ENCODE measurements at places on chromosomes 11 and 22. TPM values are rescaled to one million over a fixed set of nuclear protein-coding genes. Genes with fewer than 3 reads are reported as not detected.

Gene POU2F3
- total RNA-seq: not detected

Gene MPEG1
- total RNA-seq: not detected

DNA sequence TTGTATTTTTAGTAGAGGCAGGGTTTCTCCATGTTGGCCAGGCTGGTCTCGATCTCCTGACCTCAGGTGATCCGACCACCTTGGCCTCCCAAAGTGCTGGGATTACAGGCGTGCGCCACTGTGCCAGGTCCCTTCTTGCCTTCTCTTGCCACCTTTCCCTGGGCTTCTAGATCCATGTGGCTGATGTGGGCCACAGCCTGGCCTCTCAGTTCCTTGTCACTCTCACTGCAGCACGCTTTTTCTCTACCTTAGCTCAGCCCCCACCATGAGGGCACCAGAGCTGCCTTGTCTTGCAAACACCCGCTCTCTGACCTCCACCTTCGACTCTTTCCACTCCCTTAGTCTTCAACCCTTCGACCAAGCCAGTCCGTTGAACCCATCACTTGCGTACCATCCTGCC is 7.5 kb downstream of the CAPN1 start:
- H3K4me1 ChIP-seq: no peaks in the 10 kb centered on the region
- H3K27ac ChIP-seq: no peak overlapping the region
- peaks cover 81% of the 10 kb centered on the region for H3K36me3 ChIP-seq
- no peak for DNase-seq

DNA sequence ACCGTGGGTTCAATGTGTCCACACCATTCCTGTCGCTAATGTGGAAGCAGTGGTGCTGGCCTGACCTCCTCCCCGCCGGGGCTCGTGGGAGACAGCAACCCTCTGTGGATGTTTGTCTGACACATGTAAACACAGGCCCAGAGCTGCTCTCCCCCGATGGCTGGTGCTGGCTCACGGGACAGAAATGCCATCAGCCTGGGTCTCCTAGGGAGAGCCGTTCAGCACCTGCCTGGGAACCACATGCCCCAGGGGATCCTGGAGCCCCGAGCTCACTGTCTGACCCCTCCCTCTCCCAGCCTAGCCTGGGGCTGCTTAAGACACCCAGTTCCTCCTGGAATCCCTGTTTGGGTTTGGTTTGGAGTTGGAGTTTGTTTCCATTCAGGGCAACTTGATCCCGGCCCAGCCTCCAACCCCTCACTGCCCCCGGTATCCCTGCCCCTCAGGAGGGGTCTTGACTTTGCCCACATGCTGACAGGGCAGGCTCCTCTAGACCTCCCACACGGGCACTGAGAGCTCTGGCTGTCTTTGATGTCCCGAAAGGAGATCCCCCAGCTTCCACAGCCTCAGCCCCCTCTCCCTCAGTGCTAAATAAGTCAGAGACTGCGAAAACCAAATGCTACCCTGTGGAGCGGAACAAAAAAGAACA is 50.9 kb upstream of the WNT11 start:
- no peaks in the 10 kb centered on the region for H3K36me3 ChIP-seq
- no peak for DNase-seq
- no peaks in the 10 kb centered on the region for H3K27me3 ChIP-seq

- no peak for DNase-seq
- H3K27ac ChIP-seq: no peak overlapping the region
- H3K4me3 ChIP-seq: no peak overlapping the region
- H3K4me1 ChIP-seq: no peaks in the 10 kb centered on the region
- H3K27me3 ChIP-seq: no peaks in the 10 kb centered on the region
Observed at GRCh38 chr11:128929468-128929867, 13.2 kb downstream of the TP53AIP1 start.

DNA sequence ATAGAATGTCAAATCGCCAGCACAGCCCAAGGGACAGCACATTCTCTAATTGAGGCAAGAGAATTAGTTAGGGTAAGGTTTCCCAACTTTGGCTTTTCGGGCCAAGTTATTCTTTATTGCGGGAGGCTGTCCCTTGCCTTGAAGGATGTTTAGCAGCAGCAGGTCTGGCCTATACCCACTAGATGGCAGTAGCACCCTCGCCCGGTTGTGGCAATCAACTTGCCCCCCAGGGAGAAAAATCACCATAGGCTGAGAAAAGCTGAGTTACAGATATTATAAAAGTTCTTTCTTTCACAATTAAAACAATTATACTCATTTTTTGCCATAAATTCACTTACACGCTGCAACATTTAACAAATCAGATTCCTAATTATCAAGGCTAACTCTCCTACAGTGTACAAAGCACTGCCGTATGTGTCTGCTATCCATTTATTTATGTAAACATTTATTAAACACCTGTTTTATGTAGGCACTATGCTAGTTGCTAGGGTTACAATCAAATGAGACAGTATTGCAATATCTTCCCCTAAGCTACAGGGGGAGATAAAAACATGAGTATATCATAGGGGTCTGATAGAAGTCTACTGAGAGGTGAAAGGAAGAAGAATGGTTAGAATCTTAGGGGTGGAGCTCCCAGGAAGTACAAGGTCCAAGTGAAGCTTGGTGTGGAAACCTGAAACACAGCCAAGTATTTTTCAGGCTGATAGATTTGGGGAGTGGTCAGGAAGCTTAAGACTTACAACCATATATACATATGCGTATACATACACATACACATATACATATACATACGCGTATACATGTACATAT is 452.3 kb downstream of the RAB38 start:
- H3K36me3 ChIP-seq: no peaks in the 10 kb centered on the region
- no peak overlapping the region for H3K4me3 ChIP-seq
- H3K27ac ChIP-seq: no peak overlapping the region
- no peaks in the 10 kb centered on the region for H3K27me3 ChIP-seq
- no peaks in the 10 kb centered on the region for H3K4me1 ChIP-seq

DNA sequence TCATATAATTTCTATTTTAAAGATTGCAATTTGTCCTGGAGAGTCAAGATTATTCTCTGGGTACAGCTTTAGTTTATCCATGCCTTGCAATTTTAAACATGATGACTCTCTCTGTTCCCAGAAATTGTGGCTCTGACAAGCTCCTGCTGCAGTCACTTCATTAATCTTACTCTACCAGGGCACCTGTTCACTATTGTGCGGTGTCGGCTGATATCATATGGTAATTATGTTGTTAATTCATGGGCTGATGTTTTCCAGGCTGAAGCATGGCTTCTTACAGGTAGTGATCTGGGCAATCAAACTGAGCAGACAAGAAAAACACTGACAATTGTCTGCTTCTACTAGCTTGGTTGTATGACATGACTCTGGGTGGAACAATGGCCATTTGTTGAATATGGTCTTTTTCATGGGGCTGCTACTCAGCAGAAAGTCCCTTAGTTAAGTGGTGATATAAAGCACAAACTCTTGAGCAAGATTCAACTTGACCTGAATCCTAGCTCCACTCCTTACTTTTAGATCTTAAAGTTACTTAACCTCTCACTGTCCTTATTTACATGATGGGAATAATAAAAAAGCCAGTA is 230.7 kb downstream of the FAT3 start:
- DNase-seq: no peak
- H3K4me3 ChIP-seq: no peak overlapping the region
- H3K36me3 ChIP-seq: no peaks in the 10 kb centered on the region
- no peaks in the 10 kb centered on the region for H3K4me1 ChIP-seq
- no peak overlapping the region for H3K27ac ChIP-seq
- no peaks in the 10 kb centered on the region for H3K27me3 ChIP-seq

Data from SJSA1 (cell line).